Activated naive CD4-positive, alpha-beta T cell treated with Interleukin-2 at 50 U/mL for 16 hours (primary cell): ENCODE measurements at places on chromosomes 4 and X.

- no peak for DNase-seq
These were observed 144.0 kb upstream of the ZXDB start for GRCh38 chrX:57447856-57448255.

GRCh38 chr4:78788007-78788889, 12.1 kb downstream of the BMP2K start:
- DNase-seq, result no peak

DNA sequence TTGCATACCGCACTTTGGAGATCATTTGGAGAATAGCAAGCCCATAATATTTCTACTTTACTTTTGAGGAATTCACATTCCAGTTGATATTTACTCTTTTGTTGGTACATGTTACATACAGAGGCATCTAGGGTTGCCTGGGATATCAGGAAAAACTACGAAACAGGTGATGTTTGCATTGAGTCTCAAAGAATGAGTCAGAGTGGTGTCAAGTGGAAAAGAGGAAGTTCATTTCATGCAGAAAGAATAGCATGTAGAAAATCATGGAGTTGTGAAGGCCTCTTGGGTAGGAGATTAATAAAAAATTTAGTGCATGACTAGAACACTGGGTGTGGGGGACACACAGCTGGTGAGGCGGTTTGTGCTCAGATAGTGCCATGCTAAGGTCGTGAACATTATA, 33.5 kb upstream of the ELOVL6 start:
- no peak for DNase-seq

- no peak for DNase-seq
These were observed 20.7 kb upstream of the CTSO start for GRCh38 chr4:155974476-155974749.

DNA sequence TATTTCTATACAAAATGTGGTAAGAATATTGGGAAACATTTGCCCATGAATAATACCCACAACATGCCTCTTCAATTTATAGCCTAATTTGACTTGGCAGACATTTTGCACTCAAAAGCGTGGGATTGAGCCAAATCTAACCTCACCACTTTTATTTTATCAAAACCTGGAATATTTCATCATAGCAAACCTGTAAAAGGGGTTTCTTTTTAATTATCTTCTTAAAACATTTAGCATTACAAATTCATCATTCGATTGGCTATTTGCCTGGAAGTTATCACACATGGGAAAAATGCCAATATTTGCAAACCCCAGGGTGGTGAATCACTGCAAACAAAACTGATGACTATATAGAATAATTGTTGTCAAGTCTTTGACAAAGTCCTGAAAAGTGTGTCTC, 56.2 kb downstream of the VCX3B start:
- DNase-seq, result no peak

- peak; percentile 47 for DNase-seq
These were observed 788 bp downstream of the SAP30 start for GRCh38 chr4:173371292-173372192.

DNA sequence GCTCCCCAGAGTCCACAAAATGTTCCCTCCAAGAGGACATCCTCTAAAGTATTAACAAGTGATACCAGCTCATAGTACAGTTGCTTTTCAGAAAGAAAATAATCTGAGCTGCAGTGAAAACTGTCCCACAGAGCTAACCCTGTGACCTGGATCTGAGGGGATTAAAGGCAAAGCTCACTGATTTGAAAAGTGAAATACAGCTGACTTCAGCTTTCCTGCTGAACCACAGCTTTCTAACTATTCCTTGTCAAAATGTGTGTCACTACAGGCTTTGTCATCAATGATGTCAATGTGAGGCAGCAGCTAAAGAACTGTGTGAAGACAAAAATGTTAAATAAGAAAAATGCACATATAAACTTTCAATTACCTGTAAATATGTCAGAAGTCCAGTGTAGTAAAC, 36.9 kb downstream of the DCHS2 start:
- DNase-seq, result no peak

- no peak for DNase-seq
These were observed 2.1 kb downstream of the SHISA3 start for GRCh38 chr4:42399393-42399792.

- DNase-seq, result no peak
These were observed 93.6 kb upstream of the DHX15 start for GRCh38 chr4:24677909-24678308.

DNA sequence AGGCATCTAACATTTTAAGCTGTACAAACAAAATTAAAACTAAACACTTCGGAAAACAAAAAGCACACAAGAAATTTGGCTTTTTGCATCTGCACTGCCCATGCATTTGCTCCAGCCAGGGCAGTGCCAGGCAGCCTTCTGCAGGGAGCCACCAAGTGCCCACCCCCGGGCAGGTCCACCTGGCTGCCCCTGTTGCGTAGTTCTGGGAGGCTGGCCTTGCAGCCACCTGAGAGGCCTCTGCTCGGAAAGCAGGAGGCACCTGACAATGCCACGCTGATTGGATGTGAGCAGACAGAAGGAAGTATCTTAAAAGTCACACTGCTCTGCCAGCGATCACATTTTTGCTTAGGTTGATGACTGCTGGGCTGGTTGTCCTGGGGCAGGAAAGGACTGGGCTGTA, 3.5 kb downstream of the TMEM271 start:
- no peak for DNase-seq
